ENCODE measurements at places on chromosomes 16 and 17. TPM values are rescaled to one million over a fixed set of nuclear protein-coding genes. Genes with fewer than 3 reads are reported as not detected.

Gene TNS4
- not detected for polyA plus RNA-seq

Gene TNP2
- polyA plus RNA-seq = not detected

GRCh38 chr17:47804461-47804860 lies 17.1 kb downstream of the OSBPL7 start:
- H3K36me3 ChIP-seq = peaks cover 28% of the 10 kb centered on the region
- DNase-seq = peak; percentile 23
- no peaks in the 10 kb centered on the region for H3K4me1 ChIP-seq

- H3K4me3 ChIP-seq = no peak overlapping the region
- H3K27me3 ChIP-seq = no peaks in the 10 kb centered on the region
- DNase-seq = no peak
These were observed 30.1 kb downstream of the QPRT start for GRCh38 chr16:29708917-29709600.

DNA sequence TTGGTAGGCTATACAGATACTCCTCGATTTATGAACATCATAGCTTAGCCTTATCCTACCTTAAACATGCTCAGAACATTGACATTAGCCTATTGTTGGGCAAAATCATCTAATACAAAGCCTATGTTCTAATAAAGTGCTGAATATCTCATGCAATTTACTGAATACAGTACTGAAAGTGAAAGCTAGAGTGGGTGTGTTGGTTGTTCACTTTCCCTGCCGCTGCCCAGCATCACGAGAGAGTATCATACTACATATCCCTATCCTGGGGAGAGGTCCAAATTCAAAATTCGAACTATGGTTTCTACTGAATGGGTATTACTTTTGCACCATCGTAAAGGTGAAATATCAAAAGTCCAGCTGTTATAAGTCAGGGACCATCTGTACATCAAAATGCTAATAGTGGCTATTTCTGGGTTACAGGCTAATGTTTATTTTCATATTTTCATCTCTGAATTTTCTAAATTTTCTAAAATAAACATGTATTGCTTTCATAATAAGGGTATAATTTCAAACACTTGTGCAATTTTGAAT lies 54.5 kb downstream of the NACA2 start:
- H3K36me3 ChIP-seq = no peaks in the 10 kb centered on the region
- H3K4me1 ChIP-seq = no peaks in the 10 kb centered on the region
- no peak overlapping the region for H3K27ac ChIP-seq
- no peak for DNase-seq
- H3K27me3 ChIP-seq = no peaks in the 10 kb centered on the region

DNA sequence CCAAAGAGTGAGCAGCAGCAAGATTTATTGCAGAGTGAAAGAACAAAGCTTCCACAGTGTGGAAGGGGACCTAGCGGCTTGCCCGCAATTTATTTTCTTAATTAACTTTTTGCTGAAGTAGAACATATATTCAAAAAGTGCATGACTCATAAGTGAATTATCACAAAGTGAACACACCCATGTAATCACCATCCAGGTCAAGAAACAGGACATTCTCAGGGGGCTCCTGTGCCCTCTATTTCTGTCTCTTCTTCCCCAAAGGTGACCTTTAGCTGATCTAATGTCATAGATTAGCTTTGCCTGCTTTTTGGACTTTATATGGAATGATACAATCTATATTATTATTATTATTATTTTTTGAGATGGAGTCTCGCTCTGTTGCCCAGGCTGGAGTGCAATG lies 19.9 kb downstream of the ERAL1 start:
- no peaks in the 10 kb centered on the region for H3K27me3 ChIP-seq
- H3K27ac ChIP-seq = no peak overlapping the region
- no peaks in the 10 kb centered on the region for H3K4me1 ChIP-seq
- DNase-seq = no peak

DNA sequence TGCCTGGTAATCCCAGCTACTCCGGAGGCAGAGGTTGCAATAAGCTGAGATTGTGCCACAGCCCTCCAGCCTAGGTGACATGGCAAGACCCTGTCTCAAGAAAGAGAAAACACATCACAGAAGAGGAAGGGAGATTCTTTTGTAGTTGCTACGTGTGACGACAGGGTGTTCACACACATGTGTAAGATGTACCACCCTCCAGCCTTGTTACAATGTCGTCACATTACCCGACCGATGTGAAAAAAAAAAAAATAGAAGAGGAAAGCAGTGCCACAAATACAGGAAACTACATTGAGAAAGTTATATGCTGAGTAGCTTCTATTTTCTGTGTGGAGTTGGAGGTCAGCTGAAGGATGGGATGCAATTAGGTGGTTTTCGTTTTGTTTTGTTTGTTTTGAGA lies 56.0 kb downstream of the CLUH start:
- no peak overlapping the region for H3K4me3 ChIP-seq
- no peak overlapping the region for H3K27ac ChIP-seq
- H3K27me3 ChIP-seq = no peaks in the 10 kb centered on the region
- H3K36me3 ChIP-seq = peaks cover 3% of the 10 kb centered on the region
- no peaks in the 10 kb centered on the region for H3K4me1 ChIP-seq

GRCh38 chr17:4161192-4161966 lies 18.4 kb downstream of the CYB5D2 start:
- no peak overlapping the region for H3K4me3 ChIP-seq
- no peaks in the 10 kb centered on the region for H3K27me3 ChIP-seq
- no peaks in the 10 kb centered on the region for H3K4me1 ChIP-seq
- peak overlapping the region; percentile 76 for H3K27ac ChIP-seq

GRCh38 chr16:51854401-51854951 lies 692.5 kb downstream of the TOX3 start:
- no peak overlapping the region for H3K4me3 ChIP-seq
- no peak for DNase-seq
- no peaks in the 10 kb centered on the region for H3K36me3 ChIP-seq
- no peaks in the 10 kb centered on the region for H3K4me1 ChIP-seq
- no peak overlapping the region for H3K27ac ChIP-seq

All from SK-N-SH (cell line).